ENCODE measurements at places on chromosomes 6 and 20. TPM values are rescaled to one million over a fixed set of nuclear protein-coding genes. Genes with fewer than 3 reads are reported as not detected.
A peak's percentile ranks its signal among the peaks of the same experiment; 100 is the strongest.

The CLPSL1 gene
- not detected for total RNA-seq

The PTCHD4 gene
- total RNA-seq = not detected

The CRIP3 gene
- not detected for total RNA-seq

The PRRT1 gene
- total RNA-seq = 2.0 TPM

- no peaks in the 10 kb centered on the region for H3K36me3 ChIP-seq
- H3K27ac ChIP-seq = peak overlapping the region; percentile 98
- peak; percentile 77 for DNase-seq
- peaks cover 5% of the 10 kb centered on the region for H3K4me1 ChIP-seq
- H3K4me3 ChIP-seq = peak overlapping the region; percentile 52
Observed at GRCh38 chr6:73309785-73310502, 44.1 kb downstream of the DPPA5 start.

DNA sequence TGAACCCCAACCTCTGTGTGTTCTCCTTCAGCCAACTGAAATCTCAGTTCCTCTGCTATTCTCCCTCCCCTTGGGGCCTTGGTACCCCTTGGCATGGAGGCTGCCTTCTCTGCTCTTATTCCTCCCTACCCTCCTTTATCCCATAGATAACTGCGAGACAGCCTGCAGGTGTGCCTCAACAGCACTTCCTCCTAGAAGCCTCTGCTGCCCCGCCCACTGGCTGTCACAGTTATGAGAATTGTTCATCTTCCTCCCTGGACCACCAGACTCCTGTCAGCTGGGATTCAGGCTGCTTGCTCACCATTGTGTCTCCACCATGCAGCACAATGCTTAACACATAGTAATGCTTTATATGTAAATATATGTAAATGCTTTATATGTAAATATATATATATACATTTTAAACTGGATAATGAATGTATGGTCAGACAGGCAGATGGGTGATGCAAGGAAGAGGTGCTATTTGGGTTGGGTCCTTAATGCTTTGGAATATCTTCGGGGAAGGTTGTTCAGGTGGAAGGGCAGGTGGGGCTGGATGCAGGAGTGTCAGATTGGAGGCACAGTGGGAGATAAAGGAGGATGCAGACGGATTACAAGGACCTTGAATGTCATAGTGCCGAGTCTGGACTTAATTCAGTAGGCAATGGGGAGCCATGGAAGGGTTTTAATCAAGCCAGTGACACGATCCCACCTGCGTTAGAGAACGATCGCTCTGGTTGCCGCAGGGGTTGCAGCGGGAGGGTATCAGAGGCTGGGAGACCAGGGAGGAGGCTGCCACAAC, 4.9 kb downstream of the CDH22 start:
- no peak for DNase-seq
- H3K4me3 ChIP-seq = no peak overlapping the region
- H3K36me3 ChIP-seq = no peaks in the 10 kb centered on the region
- H3K27me3 ChIP-seq = peaks cover 6% of the 10 kb centered on the region
- H3K27ac ChIP-seq = no peak overlapping the region
- H3K4me1 ChIP-seq = peaks cover 15% of the 10 kb centered on the region

GRCh38 chr6:125511809-125512396, 210.1 kb upstream of the HDDC2 start:
- H3K27me3 ChIP-seq = no peaks in the 10 kb centered on the region
- H3K36me3 ChIP-seq = no peaks in the 10 kb centered on the region
- no peaks in the 10 kb centered on the region for H3K4me1 ChIP-seq
- H3K4me3 ChIP-seq = no peak overlapping the region
- DNase-seq = no peak
- no peak overlapping the region for H3K27ac ChIP-seq

- no peaks in the 10 kb centered on the region for H3K36me3 ChIP-seq
- H3K27ac ChIP-seq = peak overlapping the region; percentile 58
- no peak overlapping the region for H3K4me3 ChIP-seq
- peak; percentile 81 for DNase-seq
Observed at GRCh38 chr6:11434565-11435326, 102.8 kb upstream of the TMEM170B start.

DNA sequence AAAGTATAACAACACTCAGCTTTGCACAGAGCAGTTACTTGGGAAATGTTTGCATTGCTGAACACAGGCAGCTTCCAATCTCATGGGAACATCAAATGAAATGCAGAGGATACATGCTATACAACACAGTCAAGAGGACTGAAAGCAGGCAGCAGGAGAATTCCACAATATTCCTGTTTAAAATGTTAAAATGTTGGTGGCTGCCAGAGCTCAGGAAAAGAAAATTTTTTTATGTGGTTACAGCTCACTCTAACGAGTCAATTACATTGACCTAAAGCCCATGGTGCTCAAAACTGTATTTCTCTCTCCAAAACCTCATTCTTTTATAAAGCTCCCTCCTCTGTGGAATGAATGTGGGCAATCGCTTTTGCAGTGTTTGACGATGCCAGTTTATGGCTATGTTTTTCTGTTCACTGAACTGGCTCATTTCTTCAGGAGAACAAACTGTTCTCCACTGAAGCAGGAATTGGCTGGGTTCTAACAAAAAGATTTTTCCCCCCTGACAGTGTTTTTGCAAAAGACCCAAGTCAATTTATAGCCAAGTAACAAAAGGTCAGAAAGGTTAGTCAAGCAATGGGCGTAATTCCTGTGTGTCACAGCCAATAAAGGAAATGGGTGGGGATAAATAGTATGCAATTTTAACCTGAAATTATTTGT, 69.0 kb downstream of the ZHX3 start:
- DNase-seq = no peak
- H3K27ac ChIP-seq = no peak overlapping the region
- H3K27me3 ChIP-seq = no peaks in the 10 kb centered on the region
- no peak overlapping the region for H3K4me3 ChIP-seq
- H3K36me3 ChIP-seq = no peaks in the 10 kb centered on the region

DNA sequence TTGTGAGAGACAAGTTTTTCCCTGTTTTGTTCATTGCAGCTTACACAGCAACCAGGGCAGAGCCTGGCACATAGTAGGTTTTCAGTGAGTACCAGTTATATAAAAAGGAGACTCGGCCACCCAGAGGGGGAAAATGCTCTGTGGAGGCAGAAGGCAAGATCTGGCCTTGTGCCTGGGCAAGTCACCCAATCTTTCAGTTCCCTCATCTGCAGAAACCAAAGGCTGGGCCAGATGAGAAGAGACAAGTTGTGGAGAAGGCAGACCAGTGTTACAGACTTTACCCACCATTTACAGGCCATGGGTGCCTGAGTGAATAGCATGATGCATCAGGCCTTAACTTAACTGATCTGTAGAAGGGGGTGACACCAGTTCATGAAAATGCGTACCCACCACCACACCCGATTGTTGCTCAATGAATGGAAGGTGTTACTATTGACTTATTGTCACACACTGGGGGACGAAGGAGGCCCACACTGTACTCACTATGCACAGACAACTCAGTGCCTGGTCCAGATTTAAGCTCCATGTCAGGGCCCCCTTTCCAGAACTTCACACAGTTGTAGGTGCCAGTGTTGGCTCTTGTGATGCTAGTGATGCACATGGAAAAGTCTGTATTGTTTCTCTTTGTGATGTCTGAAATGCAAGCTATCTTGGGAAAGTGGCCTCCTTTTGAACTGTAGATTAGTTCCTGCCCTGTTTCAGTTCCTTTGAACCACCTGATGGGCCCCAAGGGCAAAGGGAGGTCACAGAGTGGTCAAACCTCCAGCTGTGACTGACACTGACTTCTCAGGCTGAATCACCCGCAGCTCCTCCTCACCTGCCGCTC, 64.3 kb upstream of the SIRPG start:
- DNase-seq = no peak
- no peak overlapping the region for H3K27ac ChIP-seq

- H3K4me3 ChIP-seq = no peak overlapping the region
- no peak overlapping the region for H3K27ac ChIP-seq
- H3K27me3 ChIP-seq = no peaks in the 10 kb centered on the region
- no peaks in the 10 kb centered on the region for H3K4me1 ChIP-seq
- no peaks in the 10 kb centered on the region for H3K36me3 ChIP-seq
Observed at GRCh38 chr6:84847390-84848160, 83.2 kb upstream of the TBX18 start.

Measured in Caco-2 (cell line).